HT-29 (cell line): ENCODE measurements at places on chromosomes 7 and 10.

- no peak for DNase-seq
These were observed 411.4 kb downstream of the PAXIP1 start for GRCh38 chr7:154591544-154591943.

GRCh38 chr7:30706316-30706715 is 24.1 kb upstream of the CRHR2 start:
- DNase-seq, result no peak

GRCh38 chr7:12314199-12314598 is 89.5 kb downstream of the VWDE start:
- DNase-seq, result no peak

DNA sequence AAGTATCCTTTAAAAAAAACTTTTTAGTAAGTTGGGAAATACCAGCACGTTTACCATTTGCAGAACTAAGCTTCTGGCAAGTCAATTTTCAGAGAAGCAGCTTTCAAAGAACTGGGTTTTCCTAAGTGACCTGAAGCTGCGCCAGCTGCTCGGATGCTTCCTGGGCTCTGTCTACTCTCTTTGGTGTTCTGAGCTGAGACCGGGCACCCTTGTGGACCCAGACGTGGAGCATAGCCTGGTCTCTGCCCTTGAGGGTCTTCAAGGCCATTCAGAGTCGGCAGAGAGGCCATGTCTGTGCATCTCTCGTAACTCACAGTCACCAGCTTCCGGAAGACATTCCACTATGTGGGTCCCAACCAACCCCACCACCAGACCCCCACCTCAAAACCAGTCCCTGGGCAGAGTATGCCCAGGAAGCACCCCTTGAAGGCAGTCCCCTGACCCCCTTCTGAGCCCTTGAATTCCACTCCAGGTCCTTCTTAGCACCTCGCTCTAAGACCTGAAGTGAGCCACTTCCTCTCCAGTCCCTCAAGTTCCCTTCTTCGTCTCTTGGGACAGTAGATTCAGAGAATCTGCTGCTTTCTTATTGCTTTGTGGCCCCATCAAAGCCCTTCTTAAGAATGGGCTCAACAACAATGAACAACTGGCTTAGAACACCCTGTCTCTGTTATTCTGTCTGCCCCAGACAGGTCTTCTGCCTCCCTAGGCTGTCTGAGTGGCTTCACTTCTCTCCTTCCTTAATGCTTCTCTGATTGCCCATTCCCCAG is 8.5 kb downstream of the CALML5 start:
- no peak for DNase-seq

DNA sequence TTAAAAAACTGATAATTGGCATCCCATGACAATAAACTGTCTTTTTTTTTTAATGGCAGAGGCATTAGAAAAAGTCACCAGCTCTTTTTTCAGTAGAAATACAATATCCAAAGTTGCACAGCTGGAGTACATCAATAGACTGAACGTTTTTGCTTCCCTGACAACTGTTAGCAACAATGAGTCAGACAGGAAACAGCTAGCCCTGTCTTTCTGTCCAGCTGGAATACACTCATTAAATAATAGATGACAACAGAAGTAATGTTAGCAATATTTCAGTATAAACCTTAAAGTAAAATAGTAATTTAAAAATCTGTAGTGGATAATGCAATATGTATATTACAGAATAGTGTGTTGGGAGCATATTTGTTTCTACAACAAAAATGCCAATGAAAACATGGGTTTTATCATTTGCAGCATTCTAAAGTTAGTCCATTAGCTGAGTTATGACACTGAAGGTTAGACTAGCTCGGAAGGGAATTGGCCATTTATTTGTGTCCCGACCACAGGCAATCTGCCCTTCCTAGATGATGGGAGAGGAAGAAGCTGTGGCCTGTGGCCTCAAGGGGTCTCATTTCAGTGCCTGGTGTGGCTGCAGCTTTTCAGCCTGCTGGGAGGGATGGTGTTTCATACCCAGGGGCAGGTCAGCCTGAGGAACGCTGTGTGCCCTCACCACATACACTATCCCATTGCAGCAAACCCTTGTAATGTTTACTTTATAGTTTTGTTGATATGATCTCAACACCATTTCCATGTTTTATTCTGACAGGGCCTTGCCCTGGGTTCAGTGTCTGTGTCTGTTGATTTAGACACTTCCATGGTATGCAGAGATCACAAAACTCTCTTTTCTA is 173.3 kb downstream of the SLC16A9 start:
- DNase-seq, result no peak

DNA sequence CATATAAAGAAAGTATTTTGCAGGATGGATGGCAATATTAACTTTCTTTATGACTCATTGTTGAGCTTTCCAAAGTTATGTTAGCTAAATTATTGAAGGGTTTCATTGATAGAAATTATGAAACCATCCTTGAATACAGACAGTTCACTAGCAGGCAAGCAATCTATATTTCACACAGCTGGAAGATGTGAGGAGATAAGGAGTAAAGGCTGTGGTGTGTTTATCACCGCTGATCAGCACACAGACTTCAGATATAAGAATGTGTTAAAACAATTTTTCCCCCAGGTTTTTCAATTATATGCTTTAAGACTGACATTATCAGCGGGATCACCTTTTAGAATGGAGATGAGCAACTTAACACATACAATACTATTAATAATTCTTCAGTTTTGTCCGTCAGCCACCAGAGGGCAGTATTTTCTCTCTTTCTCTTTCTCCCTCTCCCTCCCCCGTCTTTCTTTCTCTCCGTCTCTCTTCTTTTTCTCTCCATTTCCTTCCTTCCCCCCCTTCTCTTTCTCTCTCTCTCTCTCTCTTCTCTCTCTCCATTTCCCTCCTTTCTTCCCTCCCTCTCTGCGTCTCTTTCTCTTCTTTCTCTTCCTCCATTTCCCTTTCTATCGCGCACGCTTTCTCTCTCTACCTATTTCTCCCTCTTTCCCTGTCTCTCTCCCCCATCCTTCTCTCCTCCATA is 62.9 kb upstream of the FAM171A1 start:
- peak; percentile 59 for DNase-seq

GRCh38 chr7:74061840-74062539 is 21.6 kb upstream of the LIMK1 start:
- DNase-seq, result peak; percentile 86

GRCh38 chr7:22931011-22931410 is 82.9 kb downstream of the HYCC1 start:
- no peak for DNase-seq

DNA sequence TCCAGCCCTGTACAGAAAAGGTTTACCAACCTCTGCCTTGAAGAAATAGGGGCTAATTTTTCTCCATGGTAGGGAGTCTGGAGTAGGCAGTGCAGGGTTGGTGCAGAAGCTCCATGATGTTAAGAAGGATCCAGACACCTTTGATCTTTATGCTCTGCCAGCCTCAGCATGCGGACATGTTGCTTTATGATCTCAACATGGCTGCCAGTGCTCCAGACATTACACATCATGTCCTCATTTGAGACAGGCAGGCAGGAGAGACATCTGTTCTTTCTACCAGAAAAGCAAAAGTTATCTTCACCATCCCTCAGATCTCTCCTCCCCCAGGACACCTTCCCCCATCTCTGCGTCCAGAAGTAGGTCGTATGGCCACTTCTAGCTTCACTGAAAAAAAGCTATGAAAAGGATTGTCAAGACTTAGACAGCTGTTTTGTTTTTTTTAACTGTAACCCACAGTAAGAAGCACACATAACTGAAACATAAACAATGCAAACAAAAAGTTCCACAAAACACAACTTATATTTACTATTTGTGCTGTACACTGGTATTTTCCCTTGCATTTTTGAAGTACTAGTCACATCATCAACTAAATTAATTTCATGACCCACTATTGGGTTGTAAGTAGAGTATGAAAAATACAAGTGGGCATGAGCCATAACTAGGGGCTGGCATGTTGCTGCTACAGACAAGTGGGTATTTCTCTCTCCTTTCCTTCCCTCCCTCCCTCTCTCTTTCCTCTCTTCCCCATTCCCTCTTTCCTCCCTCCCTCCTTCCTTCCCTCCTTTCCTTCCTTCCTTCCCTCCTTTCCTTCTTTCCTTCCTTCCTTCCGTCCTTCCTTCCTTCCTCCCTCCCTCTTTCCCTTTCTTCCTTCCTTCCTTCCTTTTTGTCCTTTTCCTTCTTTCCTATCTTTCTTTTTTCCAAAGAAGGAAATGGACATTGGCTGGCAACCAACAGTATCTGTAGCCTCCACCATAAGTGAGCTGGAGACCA is 2.6 kb upstream of the RASSF4 start:
- no peak for DNase-seq

DNA sequence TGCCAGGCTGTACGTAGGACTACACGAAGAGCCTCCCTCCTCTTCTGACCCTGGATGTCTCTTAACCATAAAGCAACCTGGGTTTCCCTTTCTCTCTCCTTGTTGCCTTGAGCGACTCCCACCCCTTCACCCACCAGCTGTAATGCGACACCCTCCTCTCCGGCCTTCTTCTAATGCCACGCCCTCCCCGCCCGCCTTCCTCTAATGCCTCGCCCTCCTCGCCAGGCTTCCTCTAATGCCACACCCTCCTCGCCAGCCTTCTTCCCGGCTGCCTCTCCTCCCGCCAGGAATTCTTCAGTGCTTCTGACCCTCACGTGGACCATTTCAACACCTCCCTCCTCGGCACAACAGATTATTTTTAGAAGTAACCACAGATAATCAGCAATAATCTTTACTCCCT is 348.5 kb upstream of the SHH start:
- peak; percentile 16 for DNase-seq

DNA sequence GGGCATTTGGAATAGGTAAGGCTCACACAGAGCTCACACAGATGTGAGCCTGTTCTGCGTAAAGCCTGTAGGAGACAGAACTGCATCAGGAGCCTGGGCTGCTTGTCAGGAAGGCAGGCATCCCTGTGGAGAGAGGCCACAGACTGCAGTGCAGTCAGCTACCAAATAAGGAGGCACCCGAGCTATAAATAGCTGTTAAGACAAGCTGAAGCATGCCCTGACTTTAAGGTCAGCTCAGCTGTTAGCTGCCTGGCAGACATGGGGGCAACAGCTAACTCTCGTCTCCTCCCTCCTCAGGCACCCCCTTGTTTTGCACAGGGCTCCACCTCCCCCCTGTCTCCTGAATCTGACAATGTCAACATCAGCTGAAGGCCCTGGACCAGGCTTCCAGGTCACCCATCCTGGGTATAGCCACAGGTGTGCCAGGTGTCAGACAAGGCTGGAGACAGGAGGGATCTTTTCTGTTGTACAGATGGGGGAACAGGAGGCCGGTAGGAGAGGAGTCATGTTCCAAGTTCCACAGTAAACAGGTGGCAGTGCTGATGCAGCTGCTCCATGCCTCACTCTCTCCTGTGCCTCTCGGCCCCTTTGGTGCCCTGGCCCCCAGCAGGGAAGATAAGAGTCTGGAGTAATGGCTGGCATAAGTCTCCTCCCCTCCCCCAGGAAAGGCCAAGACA is 27.6 kb upstream of the MKRN1 start:
- no peak for DNase-seq

DNA sequence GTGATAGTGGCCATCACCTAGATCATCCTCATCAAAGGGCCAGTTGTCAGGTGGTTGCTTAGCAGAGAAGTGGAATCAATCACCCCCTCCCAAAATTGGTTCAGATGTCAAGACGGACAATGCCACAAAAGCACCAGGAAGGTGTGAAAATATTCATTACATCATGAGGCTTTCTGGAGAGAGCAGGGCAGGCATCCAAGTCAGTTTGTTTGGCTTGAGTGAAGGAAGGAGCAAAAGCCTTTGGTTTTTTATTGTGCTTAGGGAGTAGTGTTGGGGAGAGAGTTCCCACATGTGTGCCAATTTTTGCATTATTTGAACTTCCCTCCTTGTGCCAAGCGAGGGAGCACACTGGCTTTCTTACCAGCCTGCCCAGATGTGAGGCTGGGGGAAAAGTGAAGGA is 1082.9 kb downstream of the LRMDA start:
- no peak for DNase-seq

DNA sequence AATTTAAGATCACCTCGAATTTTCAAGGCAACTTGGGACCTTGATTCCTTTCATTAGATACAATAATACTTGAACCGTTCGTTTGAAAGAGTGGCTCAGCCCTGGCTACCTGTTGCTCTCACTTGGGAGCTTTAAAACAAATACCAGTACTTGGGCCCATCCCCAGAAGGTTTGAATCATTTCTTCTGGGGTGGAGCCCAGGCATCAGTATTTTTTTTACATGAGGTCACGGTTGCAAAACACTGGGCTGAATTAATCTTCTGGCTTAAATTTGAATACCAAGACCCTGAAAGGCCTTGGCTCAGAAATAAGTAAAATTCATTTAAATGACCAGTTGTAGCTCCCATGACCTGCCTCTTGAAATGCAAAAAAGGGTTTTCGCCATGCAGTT is 214.9 kb downstream of the CREB5 start:
- DNase-seq, result no peak

DNA sequence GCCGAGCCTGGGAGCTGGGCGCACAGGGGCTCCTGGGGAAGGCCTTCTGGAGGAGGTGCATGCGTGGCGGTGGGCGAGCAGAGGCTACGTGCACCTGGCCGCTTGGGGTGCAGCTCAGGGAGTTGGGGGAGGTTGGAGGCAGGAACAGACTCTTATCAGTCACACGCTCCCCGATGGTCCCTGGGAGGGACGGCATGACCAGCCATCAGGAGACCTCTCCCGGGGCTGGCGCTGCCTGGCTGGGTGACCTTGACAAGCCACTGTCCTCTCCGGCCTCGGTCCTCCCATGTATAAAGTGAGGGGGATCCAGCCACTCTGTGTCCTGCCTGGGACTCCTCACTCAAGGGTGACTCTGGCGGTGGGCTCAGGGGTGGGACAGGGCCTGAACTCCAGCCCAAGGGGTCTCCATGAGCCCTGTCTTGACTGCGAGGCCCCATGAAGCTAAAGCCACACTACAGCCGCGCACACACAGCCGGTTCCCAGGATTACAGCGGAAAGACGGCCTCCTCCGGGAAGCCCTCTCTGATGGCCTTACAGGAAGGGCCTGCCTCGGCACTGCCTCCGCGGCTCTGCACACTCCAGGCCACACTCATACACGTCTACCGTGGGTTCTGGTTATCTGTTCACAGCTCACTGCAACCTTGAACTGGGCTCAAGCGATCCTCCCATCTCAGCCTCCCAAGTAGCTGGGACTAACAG is 2.3 kb downstream of the TMEM184A start:
- DNase-seq, result no peak

DNA sequence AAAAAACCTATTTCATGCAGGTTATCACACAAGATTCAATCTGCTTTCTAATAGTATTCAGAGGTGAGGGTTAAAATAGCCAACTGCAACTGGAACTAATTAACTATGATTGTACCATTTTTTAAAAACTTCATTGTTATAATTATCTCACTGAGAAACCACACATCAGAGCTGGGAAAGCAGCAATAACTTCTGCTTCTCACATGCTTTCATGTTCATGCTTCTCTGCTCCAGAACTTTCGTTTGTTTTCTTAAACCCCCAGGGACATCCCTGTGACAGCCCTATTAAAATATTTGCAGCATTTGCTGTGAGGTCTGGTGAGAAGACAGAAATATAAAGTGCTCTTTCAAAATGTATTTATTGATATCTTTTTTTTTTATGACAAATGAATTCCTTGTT is 389.0 kb upstream of the SORCS1 start:
- DNase-seq, result no peak

DNA sequence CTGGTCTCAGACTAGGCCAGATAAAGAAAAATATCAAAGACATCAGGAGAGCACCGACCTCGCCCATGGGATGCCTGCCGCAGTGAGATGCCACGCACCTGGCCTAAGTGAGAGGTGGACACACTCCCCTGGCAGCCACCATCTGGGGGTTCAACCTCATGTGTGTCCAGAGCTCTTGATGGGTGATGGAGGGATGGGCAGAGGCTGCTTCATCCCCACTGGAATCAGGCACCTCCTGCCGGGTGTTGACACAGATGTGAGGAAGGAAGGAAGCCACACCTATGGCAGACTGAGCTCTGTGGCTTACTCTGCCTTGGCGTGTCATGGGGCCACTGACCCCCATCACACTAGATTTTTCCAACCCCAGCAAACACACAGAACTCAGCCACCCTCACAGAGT is 11.4 kb downstream of the ZNF488 start:
- DNase-seq, result no peak
